ENCODE measurements at places on chromosomes 11 and 22.

GRCh38 chr22:28245579-28246224 is 326.6 kb upstream of the PITPNB start:
- DNase-seq = no peak

DNA sequence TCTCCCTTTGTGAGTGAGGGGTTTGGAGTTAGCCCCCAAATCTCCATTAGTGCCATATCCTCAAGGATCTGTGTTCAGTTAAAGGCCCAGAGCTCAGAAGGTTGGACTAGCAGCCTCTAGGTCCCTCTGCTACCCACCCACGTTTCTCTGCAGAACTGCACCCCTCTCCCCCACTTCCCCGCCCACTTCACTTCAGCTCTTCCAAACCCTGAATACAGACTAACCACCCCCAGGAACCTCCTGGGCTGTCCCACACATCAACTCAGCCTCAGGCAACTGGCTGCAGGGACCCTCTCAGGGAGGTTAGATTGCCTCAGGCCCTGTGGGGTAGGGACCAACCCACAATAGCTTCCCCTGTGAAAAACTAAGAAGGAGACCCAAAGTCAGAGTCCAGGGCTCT is 840 bp downstream of the VPREB3 start:
- no peak for DNase-seq

DNA sequence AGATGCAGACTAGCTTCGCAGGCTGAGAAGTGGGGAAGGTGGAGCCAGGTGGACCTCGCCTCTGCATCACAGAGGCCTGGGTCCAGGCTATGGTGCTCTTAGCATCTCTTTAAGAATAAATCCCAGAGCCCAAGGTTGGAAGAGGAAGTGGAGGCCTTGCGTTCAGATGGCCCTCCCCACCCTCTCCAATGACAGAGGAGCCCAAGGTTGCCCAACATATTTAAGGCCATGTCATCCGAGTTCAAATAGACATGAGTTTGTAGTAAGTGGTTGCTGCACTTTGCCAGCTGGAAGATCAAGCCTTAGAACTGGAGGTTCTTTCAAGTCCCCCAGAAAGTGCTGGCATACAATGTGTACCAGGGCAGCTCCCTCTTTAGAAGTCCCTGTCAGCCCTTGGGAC is 47.1 kb upstream of the HORMAD2 start:
- DNase-seq = no peak

- no peak for DNase-seq
These were observed 17.4 kb upstream of the BAIAP2L2 start for GRCh38 chr22:38127869-38128268.

- DNase-seq = no peak
These were observed 219.9 kb downstream of the MN1 start for GRCh38 chr22:27581688-27582087.

Data from NCI-H1436 treated with DMSO at 0.1 percent for 48 hours (cell line).